ENCODE measurements at places on chromosomes 2 and 18.

DNA sequence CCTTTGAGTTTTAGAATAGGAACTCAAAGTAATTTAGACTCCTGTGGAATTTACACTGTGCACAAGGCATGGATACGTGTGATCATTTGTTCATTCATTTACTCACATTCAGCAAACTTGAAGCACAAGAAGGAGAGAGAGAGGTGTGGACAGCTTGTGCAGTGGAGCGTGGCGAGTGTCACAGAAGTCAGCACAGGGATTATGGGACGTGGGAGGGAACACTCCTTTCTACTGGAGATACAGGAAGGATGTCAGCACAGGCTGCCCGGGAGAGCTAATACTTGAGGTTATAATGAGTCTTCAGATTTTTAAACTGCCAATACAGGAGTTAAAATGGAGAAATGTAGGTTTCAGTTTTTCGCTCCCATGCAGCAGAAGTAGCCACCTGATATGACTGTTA lies 7.0 kb downstream of the FAM228A start:
- no peak for DNase-seq

DNA sequence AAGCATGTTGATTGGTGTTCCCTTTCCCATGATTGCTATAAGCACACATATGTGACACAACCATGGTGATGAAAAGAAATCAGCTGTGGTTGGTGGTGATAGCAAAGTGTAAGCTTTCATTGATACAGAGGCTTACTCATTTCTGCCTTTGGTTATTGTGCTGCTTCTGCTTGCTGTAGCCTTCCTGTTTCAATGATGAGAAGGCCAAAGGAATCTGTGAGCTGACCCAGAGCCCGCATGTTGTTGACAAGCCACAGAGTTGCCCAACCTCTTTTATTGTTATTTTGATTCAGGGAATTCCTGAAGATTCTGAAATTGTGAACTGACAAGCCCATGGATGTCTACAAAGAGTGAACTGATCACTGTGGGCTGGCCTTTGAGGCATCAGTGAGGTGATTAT lies 164.4 kb downstream of the TMEFF2 start:
- no peak for DNase-seq

GRCh38 chr2:20398956-20399567 lies 47.8 kb upstream of the RHOB start:
- no peak for DNase-seq

- DNase-seq, result no peak
Observed at GRCh38 chr2:128602038-128602698, 283.5 kb upstream of the HS6ST1 start.

- no peak for DNase-seq
Observed at GRCh38 chr2:168116448-168116847, 130.9 kb downstream of the STK39 start.

Measured in NCI-H1436 treated with DMSO at 0.1 percent for 48 hours (cell line).